HuH-7 (cell line): ENCODE measurements at places on chromosomes 2 and 18.

- DNase-seq: no peak
These were observed 1.4 kb downstream of the ALMS1 start for GRCh38 chr2:73386894-73387636.

DNA sequence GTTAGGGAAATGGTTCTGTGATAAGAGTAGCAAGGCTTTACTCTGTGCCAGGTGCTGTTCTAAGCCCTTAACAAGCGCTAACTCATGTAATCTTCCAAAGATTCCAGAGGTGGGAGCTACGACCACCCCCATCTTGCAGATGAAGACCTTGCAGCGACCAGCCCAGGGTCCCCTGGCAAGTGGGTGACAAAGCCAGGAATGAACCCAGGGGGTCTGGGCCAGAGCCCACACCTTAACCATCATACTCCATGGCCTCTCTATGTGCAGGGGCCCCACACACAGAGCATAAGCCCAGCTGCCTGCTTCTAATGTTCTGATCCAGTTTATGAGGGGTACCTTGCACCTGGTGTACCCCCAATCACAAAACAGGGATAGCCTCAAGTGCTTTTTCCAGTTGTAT is 105.3 kb downstream of the ZBTB7C start:
- no peak for DNase-seq

DNA sequence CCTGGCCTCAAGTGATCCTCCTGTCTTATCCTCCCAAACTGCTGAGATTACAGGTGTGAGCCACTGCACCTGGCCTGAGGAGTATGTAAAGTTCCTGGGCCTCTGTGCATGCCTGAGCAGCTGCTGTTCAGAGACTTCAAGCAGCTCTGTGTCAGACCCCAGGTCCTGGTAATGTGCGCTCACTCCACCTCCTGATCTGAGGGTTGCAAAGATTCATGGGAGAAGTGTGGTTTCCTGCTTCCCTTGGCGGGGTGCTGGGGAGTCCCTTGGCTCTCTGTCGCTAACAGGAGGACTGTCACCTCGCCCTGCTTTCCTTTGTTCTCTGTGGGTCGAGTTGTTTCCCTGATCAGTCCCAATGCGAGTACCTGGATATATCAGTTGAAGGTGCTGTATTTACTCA is 8.6 kb upstream of the IL36A start:
- DNase-seq: no peak

DNA sequence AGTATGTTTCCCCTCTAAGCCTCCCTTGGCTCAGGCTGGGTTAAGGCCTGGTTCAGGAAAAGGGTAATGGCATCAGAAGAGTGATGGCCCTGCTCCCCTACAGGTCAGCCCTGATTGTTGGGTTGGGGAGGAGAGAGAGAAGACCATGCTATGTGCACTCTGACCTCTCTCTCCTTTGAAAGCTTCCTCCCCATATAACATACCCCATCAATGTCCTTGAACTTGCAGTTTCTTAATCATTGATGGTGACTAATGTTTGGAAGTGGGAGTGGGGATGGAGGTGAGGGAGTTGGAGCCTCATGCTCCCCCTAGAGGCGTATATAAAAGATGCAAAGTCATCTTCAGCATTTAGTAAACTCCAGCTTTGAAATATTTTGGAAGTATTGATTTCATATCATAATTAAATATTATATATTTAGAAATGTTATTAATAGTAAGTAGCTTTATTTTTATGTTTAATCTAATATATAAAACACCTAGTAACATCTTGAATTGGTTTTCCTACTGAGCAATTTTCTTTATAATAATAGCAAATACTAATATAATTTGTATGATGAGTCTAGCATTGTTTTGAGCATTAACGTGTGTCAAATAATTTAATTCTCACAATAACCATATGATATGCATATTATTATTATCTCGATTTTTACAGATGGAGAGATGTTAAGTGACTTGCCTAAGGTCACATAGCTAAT is 8.8 kb downstream of the PLCL1 start:
- DNase-seq: peak; percentile 38

- no peak for DNase-seq
These were observed 25.4 kb upstream of the SCN7A start for GRCh38 chr2:166519391-166519962.

DNA sequence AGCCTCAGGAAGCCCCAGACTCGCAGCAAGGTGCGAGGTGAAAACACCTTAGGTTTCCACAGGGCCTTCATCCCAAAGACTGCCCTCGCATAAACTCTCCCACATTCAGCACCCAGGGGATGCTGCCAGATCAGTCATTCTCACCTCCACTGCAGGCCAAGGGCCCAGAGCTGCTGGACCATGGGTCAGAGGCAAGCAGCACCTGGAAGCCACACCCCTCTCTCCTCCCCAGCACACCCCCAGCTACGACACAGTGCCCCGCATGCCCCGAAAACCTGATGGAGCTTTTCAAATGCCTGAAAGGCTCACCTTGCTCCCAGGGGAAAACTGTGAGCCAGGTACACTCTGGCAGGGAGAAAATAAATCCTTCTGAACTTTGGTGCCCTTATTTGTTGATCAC is 31.9 kb upstream of the LDLRAD4 start:
- DNase-seq: no peak

GRCh38 chr18:8726281-8726680 is 20.9 kb downstream of the MTCL1 start:
- DNase-seq: no peak

DNA sequence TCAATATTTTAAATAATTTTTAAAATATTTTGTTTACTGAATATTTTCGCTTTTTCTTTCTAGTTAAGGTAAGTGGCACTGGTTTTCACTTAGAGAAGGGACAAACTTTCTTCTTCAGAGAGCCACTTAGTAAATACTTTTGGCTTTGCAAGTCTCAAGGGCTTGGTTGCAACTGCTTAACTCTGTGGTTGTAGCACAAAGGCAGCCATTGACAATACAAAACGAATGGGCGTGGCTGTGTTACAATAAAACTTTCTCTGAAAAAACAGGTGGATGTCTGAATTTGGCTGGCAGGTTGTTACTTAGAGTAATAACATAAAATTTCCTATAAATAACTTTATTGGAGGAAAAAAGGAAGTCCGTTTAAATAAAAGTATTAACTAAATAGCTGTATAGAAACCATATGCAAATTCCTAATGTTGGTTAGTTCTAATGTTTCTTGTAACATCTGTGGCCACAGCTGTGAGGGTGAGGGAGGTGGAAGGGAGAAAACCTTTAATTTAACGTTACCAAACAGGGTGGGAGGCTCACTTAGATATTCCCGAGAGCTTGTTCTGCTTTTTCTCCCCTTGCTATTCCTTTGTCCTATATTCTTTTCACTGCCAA is 62.4 kb upstream of the TNP1 start:
- no peak for DNase-seq

- DNase-seq: no peak
These were observed 117.9 kb upstream of the NETO1 start for GRCh38 chr18:72985686-72986085.

DNA sequence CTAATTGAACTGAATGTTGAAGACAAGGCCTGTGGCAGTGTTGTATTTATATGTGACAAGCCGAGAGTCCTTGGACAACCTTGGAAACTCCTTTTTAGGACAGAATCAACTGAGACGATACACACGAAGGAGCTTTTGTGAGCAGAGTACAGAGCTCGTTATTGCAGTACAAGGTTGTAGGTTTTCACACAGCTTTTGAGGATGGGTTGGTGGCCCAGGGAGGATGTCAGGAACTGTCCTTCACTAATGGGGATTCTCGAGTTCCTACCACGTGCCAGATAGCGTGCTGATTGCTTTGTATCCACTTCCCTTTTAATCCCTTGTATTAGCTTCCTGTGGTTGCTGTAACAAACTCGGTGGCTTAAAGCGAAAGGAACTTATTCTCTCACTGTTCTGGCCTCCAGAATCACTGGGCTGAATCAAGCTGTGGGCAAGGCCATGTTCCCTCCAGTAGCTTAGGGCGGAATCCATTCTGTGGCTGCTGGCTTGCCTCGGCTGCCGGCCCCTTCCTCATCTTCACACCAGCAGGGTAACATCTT is 20.2 kb downstream of the INPP4A start:
- DNase-seq: no peak

DNA sequence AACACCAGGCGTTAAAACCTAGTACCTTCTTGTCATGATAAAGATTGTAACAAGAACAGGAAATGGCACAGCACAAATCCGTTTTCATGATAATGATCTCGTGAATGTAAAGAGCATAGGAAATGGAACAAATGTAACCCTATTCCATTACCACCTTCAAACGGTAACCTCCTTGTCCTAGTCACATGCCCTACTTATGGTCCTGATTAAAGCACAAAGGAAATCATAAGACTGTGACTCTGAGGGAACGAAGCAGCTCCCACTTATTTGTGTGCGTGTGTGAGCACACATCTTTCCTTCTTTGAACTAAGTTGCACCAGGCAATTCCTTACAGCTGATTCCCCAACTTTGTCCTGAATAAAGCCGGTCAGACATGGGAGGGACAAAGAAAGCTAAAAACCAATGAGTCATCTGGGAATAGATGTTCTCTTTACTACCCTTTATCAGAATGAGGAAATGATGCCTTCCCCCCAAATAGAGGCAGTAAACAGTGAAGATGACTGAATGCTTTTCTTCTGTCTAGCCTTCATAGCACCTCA is 192.6 kb downstream of the IKZF2 start:
- DNase-seq: no peak

DNA sequence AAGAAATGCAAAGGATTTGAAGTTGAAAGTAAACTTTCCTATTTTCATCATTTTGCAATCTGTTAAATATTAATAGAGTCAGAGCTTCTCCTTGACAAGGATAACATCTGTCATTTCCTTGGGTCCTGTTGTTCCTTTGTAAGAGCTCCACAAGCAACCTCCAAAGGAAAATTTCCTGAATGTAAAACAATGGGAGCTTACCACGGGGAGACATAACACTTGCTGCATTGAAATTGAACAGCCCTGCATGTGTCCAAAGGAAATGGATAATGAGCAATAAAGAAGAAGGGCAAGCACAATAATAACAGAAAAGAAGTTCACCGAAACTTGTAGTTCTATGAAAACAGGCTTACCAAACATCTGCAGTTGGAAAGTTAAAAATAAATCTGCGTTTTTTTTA is 42.0 kb upstream of the SCG2 start:
- DNase-seq: no peak

GRCh38 chr2:17373741-17374140 is 144.5 kb downstream of the RAD51AP2 start:
- no peak for DNase-seq

DNA sequence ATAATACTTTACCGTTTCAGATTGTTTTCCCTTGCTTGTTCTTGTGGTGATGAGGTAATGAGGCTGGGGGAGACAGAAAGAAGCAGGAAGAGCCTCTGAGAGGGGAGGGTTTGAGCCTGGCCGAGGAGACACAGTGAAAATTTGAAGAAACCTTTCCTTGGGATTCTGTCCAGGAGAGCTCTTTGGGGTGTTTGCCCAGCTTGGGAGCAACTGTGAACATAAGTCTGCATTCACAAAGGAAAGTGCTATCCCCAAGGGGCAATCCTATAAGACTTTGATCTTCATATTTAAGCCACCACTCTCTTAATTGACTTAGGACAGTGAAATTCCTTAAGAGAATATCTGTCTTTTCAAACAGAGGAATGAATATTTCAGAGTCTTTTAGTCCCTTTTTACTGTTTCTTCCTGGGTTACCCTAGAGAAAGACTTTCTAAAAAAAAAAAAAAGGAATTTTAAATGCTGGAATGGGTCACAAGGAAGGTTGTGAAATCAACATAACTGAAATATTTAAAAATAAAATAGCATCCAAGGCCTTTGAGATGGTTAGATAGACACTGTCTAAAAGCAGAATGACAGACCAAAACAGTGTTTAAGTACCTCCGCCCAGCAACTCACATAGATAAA is 52.5 kb upstream of the STAM2 start:
- DNase-seq: no peak

DNA sequence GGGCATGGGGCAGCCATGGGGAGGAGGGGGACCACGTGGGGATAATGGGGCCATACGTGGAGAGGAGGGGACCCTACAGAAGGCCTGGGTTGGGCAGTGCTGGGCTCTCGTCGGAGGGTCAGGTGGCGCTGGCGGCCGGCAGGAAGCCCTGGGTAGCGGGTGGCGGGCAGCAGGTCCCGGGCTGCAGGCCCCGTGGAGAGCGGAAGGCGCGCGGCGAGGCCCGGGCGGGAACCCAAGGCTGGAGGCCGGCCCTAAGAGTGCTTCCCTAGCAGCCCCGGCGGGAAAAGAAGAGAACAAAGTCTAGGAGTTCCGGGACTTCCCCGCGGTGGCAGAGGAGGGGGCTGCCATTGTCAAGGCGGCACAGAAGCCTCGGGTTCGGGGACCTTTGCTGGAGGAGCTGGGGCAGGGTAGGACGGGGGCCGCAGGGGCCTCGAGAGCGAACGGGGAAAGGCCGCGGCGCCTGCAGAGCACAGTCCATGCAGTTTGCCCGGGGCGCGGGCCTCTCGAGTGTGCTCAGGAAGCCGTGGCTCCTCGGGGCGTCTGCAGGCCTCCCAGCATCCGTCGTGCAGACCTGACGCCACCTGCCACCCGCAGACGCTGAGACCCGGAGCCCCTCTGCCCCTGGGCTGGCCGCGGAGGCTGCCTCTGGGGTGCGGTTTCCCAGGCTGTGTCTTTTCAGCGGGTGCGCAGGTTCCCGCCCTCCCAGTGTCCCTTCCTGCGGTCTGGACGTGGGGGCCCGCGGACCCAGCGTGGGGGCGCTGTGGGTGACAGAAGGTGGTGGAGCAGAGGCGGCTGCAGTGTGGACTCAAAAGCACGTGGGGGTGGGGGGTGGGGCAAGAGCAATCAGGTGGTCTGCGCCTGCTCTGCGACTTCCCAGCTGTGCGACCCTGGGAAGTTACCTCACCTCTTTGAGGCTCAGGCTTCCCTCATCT is 19.4 kb upstream of the NCL start:
- DNase-seq: no peak

DNA sequence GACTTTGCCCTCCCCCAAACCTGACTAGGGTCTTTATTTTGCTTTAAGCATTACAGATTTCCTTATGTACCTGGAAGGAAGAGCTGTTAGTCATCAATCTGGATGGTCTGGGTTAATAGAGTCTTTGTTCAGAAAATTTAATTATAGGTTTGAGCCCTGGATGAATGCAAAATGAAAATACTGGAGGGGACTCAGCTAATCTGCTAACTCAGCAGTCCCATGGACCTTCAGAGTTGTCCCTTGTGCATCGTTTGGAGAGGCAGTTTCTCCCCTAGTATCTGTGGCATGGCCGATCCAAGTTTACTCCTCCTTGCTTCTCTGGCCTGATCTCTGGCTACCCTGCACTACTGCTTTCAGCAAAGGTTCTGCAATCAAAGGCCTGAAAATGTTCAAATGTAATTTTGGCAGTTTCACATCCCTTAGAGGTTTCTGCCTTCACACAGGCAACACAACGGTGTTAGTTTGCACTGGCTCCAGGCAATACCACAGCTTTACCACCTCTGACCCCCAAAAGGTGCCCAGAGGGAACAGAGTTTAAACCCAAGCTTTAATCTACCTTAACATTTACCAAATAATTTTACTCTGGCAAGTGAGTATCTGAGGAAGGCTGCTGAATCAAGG is 134.3 kb downstream of the THADA start:
- no peak for DNase-seq

GRCh38 chr2:175309799-175310198 is 128.3 kb upstream of the ATP5MC3 start:
- DNase-seq: peak; percentile 52

DNA sequence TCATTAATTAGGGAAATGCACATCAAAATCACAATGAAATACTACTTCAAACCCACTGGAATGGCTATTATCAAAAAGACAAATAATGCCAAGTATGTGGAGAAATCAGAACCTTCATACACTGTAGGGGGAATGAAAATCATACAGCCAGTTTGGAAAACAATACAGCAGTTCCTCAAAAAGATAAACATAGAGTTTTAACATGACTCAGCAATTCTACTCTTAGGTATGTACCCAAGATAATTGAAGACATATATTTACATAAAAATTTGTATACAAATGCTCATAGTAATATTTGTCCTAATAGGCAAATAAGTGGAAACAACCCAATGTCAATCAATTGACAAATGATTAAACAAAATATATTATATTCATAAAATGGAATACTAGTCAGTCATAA is 45.4 kb upstream of the SATB2 start:
- DNase-seq: no peak
